ENCODE measurements at places on chromosomes 3 and 15.

DNA sequence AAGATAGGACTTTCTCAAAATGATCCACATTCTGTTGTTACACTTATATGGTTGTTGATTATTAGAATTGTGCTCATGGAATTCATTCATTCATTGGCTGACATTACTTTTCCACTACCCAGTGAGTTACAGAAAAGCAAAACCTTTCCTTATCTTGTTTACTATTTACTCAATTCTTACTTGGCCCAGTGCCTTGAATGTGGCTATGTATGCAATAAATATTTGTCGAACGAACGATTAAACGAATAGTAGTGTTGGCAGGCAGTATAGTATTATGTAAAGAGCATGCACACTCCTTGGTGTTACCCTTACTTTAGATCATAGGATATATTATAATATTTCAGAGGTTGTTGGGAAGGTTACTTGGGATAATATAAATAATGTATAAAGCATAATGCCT is 31.0 kb downstream of the CTDSPL2 start:
- no peak for DNase-seq

- DNase-seq = no peak
Observed at GRCh38 chr15:89680282-89680873, 1.2 kb upstream of the PLIN1 start.

DNA sequence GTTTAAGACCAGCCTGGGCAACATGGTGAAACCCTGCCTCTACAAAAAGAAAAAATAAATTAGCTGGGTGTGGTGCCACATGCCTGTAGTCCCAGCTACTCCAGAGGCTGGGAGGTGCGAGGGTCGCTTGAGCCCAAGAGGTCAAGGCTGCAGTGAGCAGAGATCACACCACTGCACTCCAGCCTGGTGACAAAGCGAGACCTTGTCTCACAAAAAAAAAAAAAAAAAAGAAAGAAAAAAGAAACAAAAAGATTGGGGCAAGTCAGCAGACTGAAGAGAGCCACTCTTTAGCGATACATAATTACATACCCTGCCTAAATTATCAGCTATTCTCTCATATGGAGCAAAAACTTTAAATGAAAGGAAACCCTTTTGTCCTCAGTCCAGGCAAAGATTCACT is 53.6 kb upstream of the MAP3K13 start:
- no peak for DNase-seq

- DNase-seq = no peak
Observed at GRCh38 chr3:194254040-194254439, 97.1 kb downstream of the CPN2 start.

GRCh38 chr3:52144034-52144795 is 10.0 kb downstream of the POC1A start:
- peak; percentile 87 for DNase-seq

GRCh38 chr3:9727041-9727595 is 4.4 kb upstream of the BRPF1 start:
- DNase-seq = peak; percentile 61

DNA sequence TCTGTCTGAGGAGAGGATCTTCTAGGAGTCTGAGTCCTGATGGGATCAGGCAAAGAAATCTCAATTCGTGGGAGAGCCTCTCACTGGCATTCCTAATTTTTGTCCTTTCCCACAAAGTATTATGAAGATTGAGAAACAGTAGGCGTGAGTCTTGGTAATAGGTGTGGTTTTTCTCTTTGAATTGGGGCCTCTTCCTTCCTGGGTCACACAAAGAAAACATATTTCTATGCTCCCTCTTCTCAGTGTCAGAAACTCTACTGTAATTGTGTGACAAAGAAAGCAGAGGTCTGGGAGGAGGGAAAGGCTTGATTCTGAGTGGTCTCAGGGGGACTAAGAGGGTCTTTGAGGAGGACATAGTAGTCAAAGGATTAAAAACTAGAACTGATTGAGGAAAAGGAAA is 6.0 kb downstream of the GABRR3 start:
- DNase-seq = no peak

DNA sequence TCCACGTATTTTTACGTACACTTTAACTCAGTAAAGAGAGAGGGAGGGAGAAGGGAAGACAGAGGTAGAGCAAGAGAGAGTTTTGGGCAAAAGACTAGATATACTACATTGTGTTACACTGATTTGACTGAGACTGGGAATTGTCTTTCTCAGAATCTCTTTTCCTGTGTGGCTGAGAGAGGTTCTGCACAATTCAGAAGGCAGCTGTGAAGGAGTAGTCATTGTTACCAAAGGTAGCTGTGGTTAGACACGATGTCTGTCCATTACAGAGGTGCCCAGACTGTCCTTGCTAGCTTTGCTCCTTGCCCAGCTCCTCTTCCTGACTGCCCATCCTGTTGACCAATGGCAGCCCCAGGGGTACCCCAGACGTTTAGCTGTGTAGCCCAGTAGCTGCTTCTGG is 577.5 kb upstream of the CBLB start:
- no peak for DNase-seq

DNA sequence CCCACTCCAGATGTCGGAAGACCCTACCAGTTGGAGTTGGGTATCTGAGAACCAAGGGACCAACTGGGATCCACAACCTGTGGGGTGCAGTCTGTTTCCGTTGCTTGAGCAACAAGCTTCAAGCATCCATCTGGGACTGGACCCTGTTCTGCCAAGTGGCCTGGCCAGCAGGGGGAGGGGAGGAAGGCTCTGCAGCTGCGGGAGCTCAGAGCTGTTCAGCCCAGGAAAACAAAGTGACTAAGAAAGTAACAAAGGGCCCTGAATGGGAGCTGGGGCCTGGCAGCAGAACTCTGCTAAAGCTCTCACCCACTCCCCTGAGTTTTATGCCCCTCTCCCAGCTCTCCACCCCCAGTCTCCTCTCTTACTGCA is 2.7 kb downstream of the TYRO3 start:
- DNase-seq = no peak

DNA sequence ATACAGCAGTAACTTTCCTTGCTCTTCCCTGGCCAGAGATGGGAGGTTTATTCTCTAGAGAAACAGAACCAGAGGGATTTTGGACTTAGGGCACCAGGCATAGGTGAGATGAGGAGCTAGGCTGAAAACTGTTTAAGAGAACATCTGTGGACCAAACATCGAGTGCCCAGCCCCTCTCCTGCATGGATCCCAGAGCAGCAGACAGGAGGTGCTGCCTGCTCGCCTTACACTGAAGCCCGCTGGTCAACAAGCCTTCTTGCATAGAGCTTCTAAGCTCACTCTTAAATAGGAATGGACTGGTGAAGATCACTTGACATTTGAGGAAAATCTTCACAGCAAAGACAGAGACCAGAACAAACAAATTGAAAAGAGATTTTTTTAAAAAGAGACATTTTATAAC is 41.2 kb downstream of the PARP15 start:
- DNase-seq = no peak

- DNase-seq = no peak
Observed at GRCh38 chr15:92899601-92899947, 550 bp upstream of the CHD2 start.

- DNase-seq = no peak
Observed at GRCh38 chr15:90309020-90309419, 43.1 kb upstream of the ZNF774 start.

- no peak for DNase-seq
Observed at GRCh38 chr3:13234666-13235065, 161.4 kb upstream of the IQSEC1 start.

DNA sequence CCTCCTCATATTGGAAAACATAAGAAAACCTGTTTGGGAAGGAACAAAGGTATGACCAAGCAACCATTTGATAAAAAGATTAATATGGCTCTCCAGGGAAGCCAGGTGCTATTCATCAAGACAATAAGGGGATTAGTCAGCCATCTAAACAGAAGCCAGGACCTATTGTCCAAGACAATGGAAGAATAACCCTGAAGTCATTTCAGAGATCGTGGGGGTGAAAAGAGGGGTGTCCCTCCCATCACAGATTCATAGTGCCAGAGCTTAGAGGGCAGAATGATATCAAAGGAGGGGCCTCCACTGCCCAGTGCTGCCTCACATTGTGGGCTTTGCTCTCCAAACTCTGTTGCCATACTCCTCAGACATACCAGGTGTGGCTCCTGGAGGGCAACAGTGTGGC is 73.5 kb downstream of the DAPK2 start:
- no peak for DNase-seq

Measured in CD4-positive, alpha-beta T cell treated with Interleukin-15 for 1 hour (primary cell).